HuH-7 (cell line): ENCODE measurements at places on chromosomes 5 and 9.

DNA sequence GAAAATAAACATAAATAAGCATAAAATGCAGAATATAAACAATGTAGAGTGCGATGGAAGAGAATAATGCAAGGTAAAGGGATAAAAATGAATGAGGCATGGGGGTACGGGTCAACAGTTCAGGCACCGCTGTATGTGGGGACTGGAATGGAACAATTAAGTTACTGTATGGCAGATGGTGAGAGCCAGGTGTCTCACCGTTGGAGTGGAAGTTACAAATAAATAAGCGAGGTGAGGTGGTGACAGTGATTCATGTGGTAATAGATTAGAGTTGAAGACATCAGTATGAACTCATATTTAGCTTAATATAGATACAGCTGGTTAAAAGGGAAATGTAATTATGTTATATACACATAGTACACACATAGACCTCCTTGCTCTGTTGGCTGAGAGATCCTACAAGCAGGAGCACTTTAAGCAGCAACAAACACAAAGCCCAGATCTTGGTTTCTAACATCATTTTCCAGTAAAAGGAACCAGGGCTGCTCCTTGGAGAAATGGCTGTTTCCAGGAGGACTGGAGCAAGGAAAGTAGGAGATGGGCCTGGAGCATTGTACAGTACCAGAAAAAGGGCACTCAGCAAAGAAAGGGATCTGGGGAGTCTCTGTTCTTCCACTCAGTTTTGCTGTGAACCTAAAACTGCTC lies 2.4 kb upstream of the OMD start:
- DNase-seq = no peak

GRCh38 chr5:127564002-127564769 lies 46.7 kb downstream of the PRRC1 start:
- DNase-seq = peak; percentile 47

GRCh38 chr5:127184851-127185250 lies 105.7 kb upstream of the MEGF10 start:
- no peak for DNase-seq

DNA sequence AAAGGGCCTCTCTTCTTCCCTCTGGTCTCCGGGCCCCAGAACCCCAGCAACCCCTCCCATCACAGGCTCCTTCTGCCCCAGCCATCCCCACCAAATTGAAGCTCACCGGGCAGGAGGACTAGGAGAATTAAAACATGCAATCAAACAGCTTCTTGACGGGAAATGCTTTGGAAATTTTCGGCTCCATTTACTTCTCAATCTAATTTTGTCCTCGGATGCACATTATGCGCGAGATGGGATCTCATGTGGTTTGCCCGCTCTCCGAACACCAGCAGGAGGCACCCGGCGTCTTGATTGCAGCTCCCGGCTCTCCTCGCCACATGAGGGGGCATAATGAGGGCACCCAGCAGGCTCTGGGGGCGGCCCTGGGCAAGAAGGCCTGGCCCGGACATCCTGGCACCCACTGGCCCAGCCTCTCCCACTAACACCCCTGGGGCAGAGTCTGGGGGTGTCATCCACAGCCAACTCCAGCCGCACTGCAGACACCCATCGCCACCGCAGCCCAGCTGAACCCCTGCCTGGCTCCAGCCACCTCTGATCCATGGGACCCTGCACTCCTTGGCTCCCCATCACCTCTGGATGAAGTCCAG lies 135.5 kb downstream of the PAX5 start:
- no peak for DNase-seq

DNA sequence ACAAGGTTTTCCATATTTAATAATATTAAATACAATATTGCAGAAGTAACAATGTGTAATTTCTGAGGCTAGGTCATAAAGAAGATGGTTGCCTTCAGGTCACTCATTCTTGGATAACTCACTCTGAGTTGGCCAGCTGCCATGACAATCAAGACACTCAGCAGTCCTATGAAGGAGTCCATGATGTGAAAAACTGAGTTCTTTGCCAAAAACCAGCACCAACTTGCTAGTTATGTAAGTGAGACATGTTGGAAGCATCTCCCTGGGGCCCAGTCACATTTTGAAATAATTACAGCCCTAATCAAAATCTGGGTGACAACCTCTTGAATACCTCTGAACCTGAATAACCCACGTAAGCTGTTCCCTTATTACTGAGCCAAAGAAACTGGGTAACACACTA lies 453.2 kb downstream of the CDH18 start:
- DNase-seq = no peak

DNA sequence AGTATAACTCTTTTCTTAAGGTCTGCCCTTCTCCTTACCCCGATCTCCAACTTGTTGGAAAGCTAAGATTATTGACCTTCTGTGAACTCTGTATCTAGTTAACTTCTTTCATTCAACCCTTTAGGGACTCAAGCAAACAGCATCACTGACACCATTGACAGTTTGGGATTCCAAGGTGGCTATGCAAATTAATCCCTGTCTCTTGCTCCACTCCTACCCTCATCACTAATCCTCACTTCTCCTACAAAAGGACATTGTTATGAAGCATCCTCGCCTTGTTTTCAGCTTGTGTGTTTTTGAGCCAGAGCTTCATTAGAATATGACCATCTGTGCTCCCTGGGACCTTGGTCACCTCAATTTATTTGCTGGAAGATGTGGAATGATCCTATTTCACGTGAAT lies 337.9 kb downstream of the PDE4D start:
- DNase-seq = no peak

DNA sequence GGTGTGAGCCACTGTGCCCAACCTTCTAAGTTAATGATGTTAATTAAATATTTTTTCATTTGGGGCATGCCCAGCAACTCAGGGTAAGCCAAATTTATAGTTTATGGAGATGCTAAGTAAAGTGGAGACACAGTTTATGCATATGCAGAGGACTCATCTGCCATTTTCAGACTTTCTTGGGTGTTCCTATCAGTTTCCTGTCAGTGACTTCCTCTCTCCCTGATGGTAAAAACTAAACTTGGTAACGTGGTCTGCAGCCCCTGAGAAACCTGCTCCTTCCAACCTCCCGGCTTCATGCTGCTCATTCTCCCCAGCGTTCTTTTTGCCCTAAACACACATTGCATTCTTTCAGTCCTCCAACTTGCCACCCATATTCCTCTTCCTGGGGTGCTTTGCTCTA lies 48.4 kb upstream of the TUT7 start:
- DNase-seq = no peak

- DNase-seq = no peak
Observed at GRCh38 chr5:96602776-96603175, 59.4 kb upstream of the CAST start.

DNA sequence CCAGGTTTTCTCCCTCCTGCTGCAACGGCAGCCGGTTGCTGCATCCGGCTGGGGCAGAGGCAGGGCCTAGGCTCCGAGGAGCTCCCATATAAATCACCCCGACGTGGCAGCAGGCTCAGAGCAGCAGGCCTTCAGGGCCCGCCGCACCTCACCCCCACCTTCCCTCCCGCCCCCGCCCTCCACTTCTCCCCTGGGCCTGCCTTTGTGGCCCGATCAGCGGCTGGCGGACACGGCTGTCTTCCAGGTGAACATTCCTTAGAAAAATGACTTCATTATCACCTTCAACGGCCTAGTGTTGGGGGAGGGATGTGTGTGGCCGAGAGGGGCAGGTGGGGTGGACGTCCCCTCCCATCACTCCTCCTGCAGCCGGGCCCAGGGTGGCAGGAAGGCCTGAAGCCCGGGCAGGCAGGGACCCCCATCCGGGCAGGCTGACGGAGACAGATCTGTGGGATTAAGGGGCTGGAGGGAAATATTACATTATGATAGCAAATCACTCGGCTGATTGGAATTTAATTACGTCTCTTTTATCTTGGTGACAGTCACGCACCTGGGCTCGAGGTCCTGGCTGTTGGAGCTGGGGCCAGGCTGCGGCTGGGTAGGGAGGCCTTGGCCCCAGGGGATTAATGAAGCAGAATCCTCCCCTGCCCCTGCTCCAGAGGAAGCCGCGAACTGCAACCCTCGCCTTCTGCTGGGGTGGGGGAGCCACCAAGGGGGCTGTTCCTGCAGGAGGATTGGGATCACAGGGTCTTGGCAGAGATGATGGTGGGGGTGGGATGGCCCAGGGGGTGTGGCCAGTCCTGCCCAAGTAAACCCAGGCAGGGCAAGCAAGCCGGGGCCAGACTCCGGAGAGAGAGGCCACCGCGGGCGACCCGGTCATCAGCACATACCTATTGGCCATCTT lies 38.4 kb upstream of the RXRA start:
- DNase-seq = no peak

GRCh38 chr5:60354311-60354710 lies 345.7 kb downstream of the DEPDC1B start:
- no peak for DNase-seq

- DNase-seq = no peak
Observed at GRCh38 chr5:146731909-146732659, 146.5 kb downstream of the PPP2R2B start.

DNA sequence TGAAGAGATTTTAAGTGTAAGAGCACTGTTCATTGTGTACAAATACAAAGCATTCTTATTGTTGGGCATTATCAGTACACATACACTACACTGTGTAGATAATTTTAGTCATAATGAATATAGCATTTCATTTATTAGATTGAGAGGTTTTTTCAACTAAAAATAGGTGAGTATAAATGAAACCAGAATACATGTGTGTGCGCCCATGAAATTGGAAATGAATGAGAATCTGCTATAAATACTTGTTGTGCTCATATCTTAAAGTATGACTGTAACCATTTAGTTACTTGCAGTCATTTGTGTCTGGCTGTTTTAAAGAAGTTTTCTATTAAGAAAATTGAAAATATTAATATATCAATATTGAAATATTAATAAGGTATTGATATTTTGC lies 189.0 kb upstream of the MEF2C start:
- DNase-seq = no peak

GRCh38 chr5:132237670-132238069 lies 10.0 kb upstream of the P4HA2 start:
- no peak for DNase-seq

- no peak for DNase-seq
Observed at GRCh38 chr5:98308960-98309359, 464.5 kb upstream of the RGMB start.

DNA sequence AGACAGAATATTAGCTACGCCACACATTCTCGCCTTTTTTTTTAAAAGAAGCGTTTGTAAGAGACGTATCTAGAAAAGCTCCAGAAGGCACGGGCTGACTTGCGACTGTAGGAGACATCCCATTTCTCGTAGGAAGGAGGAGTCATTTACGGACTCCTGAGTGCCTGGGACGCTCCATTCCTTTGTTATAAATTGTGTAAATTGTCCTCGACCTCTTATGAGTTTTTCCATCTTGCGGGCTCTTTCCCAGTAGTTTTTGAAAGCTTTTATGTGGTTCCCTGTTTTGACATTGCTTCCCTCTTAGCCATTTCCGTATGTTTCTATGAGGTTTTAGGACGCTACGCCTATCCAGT lies 1.0 kb downstream of the RABL6 start:
- DNase-seq = no peak

- DNase-seq = no peak
Observed at GRCh38 chr5:93092349-93093105, 488.5 kb downstream of the NR2F1-AS1 start.

- DNase-seq = no peak
Observed at GRCh38 chr5:142104491-142104890, 4.1 kb upstream of the NDFIP1 start.

- DNase-seq = no peak
Observed at GRCh38 chr5:170571875-170572852, 68.3 kb downstream of the KCNIP1 start.

- no peak for DNase-seq
Observed at GRCh38 chr5:138504799-138505198, 38.2 kb downstream of the ETF1 start.
